ENCODE measurements at places on chromosomes 6 and 20.

DNA sequence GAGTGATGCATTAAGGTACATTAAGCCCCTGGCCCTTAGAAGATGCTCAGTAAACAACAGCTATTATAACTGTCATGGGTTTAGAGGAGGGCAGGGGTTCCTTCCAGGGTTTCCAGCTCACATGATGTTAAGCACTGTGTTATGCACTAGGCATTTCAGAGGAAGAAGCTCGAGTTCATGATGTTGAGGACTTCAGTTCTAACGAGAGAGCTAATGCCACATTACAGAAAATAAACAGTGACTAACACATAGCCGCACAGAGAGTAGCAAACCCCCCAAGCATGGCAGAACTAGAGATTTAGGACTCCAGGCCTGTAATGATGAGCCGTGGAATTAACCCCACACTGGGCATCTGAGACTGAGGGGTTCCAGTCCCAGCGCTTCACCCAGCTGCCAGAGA is 105.2 kb downstream of the UNC5CL start:
- no peak for DNase-seq

GRCh38 chr20:51749674-51750036 is 18.5 kb downstream of the ATP9A start:
- DNase-seq, result no peak

DNA sequence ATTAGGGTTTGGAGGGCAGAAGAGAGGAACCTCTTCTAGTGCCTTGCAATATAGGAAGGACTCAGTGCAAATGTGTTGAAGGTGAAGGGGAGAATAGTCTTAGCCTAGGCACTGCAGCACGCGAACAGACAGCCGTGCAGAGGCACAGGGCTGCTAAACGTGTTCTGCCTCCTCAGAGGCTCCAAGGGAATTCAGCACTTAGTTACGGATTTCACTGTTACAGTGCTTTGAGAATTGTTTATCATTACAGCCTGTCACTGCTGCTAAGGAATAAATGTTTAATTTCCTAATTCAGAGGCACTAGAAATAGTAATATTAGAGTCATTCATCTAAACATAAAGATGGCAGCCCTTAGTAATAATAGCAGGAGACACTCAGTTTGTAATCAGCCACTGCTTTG is 116.4 kb upstream of the SLC22A16 start:
- no peak for DNase-seq

DNA sequence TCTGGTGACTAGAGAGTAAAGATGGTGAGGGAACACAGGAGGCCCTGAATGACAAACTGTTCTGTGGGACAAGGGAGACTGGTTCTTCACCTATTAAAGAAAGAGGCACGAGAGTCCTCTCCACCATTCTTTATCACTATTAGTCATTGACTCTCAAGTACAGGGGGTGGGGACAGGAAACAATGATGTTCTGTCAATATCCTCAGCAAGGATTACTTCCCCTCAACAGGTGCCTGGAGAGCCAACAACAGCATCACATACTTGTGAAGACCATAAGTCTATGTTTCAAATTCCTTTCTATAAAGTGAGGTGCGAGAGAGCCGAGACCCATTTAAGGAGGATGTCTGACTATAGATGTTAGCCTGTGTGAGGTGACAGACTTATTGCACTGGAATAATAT is 72.4 kb upstream of the TBC1D7 start:
- DNase-seq, result no peak

DNA sequence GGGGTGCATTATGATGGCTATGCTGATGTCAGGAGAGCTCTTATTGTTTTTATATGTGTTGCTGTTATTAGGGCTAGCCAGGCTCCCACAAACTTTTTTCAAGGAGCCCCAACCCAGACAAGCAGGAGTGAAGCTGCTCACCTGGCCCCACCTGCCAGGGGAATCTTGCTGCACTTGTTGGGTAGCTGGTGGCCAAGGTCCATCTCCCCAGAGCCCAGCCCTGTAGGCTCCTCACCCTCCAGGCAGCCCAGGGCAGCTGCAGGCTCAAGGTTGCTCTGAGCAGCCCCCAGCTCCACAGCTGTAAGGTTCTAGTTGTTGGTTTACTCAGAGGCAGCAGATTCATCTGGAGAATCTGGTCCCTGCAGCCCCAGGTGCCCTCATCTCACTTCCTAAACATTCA is 46.8 kb upstream of the SIRPA start:
- DNase-seq, result no peak

DNA sequence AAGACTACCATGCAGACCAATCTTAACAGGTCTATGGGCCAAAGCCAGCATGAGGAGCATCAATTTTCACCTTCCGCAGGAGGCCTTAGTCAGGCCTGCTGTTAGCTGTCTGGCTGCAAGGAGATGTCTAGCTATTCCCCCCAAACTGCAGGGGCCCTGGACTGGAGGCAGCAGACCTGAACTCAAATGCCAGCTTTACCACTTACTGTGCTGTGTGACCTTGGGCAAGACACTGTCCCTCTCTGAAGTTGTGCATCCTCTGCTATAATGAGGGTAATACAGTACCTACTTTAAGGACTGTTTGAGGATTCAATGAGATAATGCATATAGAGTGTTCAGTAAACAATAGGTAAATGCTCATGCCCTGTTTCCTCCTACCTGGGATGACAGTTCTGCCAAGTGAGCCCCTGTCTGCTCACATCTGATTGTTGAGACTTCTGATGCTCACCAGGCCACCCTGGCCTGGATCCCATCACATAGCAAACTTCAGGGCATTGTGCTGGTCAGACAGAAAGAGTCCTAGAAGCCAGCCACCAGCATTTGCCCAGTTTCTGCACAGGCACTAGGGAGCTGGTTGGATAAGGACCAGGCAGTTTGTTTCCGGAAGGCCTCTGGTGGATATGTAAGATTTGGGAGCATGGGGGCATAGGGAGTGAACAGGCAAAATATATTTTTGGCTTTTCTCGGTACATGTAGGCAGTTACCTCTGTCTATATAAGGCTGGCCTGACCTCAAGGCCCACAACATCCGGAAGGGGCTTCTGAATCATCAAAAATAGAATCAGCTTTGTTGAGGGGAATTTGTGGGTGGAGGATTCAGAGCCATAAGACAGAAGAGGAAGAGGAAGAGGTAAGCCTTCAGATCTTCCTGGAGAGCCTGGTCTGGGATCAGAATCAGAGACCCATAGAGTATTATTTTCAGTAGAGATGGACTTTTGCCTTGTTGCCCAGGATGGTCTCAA is 2.3 kb upstream of the OCSTAMP start:
- no peak for DNase-seq
